ENCODE measurements at places on chromosomes 11 and 22.

- DNase-seq = no peak
Measured at GRCh38 chr11:2525941-2526807, 81.4 kb downstream of the KCNQ1 start.

DNA sequence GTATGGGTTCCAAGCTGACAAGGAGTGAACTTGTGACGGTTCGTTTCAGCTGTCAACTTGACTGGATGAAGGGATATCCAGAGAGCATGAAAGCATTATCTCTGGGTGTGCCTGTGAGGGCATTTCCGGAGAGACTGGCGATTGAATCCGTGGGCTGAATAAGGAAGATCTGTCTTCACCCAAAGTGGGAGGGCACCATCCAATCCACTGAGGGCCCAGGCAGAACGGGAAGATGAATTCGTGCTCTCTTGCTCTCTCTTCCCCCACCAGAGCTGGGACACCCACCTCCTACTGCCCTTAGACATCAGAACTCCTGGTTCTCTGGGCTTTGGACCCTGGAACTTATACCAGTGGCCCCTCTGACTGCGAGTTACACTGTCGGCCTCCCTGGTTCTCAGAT, 15.5 kb upstream of the CD81 start:
- DNase-seq = no peak

GRCh38 chr22:50189184-50189848, 3.6 kb downstream of the TRABD start:
- no peak for DNase-seq

DNA sequence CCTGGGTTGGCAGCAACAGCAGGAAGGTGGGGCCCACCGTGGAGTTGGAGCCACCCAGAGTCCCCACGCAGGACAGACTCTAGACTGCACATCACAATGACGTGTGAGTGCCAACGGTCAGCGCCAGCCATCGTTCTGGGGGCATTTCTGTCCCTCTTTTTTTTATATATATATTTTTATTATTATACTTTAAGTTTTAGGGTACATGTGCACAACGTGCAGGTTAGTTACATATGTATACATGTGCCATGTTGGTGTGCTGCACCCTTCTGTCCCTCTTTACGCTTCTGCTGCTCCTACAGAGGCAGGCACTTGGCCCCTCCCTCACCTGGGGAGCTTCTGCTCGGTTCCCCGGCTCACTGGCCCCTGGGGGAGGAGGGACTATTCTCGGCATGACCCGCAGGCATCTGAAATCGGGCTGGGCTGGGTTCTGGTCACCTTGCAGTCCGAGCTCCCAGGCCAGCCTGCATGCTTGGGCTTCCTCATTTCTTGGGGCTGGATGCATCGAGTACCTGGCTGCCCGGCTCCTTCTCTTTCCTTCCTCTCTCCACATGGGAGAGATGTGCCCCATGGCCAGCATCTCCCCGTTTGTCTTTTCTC, 787.4 kb downstream of the TBC1D22A start:
- DNase-seq = no peak

GRCh38 chr11:59053387-59053786, 32.7 kb upstream of the GLYATL1B start:
- DNase-seq = peak; percentile 26

GRCh38 chr22:46027211-46028105, 50.5 kb upstream of the WNT7B start:
- DNase-seq = no peak

DNA sequence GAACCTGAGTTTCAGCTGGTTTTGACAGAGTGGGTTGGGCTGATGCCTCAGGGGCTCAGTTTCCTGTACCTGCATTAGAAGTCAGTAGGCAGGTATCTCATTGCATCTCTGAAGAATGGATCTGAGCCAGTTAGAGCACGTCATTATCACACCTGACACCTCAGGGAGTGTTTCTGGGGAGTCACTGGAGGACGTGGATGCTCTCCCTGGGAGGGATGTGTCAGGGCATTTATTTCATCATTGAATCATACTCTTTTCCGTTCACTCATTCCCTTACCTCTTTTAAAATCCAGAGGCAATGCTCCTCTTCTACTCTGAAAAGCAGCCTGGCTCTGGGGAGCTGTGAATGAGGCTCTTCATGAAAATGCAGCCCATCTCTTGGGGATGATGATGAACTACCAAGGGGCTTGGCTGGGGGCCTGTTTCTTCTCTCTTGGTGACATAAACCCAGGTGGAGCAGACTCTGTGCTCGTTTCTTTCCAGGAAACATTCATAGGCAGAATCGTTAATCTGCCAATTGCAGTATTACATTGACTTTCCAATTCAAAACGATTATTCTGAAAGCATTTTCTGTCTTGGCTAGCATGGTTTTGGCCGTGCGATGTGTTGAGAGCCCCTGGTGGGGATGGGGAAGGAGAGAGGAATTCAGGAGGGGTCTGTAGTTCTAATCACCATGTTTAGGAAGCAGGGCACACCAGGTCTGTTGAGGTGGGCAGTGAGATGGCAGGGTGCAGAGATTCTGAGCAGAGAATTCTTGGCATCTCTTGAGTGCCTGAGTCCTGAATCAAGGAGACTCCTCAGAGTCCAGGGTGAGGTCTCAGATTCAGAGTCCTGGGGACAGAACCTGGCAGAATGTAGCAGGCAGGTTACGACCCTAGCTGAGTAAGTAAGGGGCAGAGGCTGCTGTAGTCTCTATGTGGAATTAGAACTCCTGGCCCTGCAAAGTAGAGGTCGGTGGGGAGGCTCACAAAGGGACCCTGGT, 12.6 kb downstream of the PARVA start:
- no peak for DNase-seq

DNA sequence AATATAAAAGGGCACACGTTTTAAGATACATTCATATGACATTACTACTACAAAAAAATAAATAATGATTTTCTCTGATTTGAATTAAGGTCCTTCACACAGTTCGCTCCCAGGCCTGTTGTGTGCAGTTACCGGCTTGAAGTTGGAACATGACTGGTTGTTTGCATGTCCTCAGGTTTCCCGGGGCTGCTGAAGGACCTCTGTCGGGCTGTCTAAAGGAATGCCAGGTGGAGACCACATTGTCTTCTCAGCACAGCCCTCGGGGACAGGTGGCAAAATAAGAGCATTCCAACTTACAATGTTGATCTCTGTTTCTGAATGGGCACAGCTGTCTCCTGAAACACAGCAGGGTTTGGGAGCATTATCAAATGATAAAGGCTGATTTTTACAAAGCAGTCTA, 14.9 kb downstream of the VSIG10L2 start:
- DNase-seq = no peak

- no peak for DNase-seq
Measured at GRCh38 chr11:65403607-65404121, 17.2 kb downstream of the FRMD8 start.

- DNase-seq = no peak
Measured at GRCh38 chr22:26226538-26227297, 57.5 kb downstream of the SEZ6L start.

DNA sequence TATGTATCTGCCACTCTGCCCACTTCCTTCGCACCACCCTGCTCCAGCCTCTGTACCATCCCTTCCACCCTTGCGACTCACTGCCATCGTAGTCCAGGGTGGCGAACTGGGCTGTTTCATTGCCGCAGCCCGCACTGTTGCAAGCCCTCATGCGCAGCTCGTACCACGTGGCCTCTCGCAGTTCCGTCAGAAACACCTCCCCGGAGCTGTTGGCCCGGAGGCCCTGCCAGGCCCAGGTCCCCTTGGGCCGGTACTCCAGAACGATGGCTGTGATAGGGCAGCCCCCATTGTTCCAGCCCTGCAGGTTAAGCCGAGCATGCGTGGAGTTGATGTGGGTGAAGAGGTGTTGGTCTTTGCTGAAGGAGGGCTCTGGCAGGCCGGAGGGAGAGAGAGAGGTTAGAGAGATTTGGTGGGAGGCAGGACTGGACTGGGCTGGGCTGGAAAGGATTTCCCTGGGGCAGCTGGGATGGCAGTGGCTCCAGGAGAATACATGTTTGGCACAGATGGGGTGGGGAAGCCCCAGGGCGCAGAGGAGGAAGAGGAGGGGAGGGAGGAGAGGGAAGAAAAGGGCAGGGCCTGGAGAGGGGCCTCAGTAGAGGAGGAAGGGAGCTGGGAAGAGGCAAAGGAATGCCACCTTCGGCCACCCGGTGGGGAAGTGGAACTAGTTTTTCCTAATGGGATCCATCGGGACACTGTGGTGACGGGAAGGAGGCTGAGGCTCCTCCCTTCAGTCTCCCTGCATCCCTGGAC, 109.6 kb downstream of the CEP164 start:
- no peak for DNase-seq

DNA sequence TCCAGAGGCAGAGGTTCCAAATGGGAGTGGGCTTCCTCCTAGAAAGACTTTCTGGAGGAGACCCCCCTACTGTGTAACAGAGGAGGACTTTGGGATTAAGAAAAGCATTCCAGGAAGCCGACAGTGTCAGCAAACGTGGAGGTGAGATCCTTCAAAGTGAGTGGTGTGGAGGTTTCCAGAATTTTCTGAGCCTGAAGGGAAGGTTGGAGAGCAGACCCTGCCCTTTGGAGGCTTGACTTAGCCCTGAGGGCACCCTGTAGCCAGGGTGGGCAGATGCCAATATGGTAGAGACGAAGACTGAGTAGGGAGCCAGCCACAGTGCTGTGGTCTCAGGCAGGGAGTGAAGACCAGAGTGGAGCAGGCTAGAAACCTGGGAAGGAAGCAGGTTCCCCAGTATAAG, 1.8 kb upstream of the KLHL22 start:
- no peak for DNase-seq

DNA sequence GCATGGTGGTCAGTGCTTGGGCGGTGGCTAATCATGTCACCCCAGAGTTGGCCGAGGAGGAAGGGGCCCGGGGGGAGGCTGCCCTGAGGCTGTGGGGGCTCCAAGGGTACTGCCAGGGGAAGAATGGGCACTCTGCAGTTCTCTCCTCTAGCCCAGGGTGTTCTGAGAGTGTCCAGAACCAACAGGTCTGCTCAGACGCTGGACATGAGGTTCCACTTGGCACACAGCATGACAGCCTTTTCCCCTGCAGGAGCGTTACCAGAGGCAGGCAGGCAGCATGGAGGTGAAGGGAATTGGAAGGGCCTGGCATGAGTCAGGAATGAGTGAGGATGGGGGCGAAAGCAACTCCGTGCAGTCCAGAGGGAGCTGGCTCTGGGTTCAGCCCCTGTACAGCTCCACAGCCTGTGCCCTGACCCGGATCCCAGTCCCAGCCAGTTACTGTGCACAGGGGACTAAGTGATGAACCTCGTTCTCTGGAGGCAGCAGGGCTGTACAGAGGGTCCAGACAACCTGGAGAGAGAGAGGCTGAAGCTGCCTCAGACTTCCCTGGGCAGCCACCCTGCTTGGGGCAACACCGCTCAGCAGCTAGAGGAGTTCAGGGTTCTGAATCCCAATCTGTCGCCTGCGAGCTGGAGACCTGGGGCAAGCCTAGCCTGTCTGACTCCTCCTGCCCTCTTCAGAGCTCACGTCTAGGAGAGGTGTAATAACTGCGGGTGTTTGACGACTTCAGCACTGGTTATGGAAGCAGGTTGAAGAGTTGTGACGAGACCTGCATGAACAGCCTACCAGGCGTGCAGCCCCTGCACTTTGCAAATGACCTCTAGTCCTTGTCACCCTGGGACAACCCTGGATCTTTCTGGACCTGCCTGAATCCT, 14.7 kb upstream of the TUB start:
- no peak for DNase-seq

- DNase-seq = no peak
Measured at GRCh38 chr22:46021577-46021976, 44.6 kb upstream of the WNT7B start.

DNA sequence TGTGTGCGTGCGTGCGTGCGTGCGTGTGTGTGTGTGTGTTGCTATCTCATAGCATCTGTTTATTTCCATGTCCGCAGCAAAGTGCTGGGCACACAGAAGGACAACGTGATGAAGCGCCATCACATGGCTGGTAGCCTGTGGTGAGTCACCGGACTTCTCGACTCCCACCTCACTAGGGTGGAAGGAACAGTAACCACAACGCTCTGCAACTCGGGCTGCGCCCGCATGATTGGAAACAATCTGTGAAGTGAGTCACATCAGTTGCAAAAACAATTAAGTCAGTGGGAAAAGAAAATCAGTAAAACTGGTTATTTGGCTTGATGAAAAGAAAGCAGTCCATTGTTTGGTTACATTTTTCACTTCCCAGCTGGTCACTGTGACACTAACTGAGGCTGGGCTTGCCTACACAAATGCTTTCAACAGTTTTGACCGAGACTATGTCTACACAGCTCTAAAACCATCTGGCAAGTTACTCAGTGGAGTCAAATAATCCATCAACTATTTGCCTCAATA, 437.3 kb upstream of the CADM1 start:
- no peak for DNase-seq

- DNase-seq = no peak
Measured at GRCh38 chr22:30985561-30986208, 16.6 kb downstream of the TUG1 start.

DNA sequence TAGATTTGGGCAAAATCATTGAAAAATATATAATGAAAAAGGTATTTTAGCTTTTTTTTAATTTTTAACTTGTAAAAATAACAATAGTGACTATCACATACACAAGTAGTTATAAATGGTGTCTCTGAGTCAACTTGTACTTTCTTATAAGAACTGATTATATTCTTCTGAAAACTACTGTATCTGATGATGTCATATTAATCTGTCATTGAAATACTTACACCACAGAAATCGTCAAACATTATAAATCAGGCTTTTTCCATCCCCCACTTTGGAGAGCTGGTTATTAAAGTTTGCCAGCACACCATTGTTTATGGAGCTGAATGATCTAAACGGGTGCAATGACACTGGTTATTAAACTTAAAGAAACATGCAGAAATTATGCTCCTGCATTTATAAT, 1259.6 kb upstream of the CNTN5 start:
- no peak for DNase-seq
